ENCODE measurements at places on chromosomes 6 and 20.

GRCh38 chr20:25336561-25337422 is 53.8 kb downstream of the ABHD12 start:
- DNase-seq, result no peak

- no peak for DNase-seq
These were observed 4.2 kb downstream of the NOP56 start for GRCh38 chr20:2656471-2657117.

DNA sequence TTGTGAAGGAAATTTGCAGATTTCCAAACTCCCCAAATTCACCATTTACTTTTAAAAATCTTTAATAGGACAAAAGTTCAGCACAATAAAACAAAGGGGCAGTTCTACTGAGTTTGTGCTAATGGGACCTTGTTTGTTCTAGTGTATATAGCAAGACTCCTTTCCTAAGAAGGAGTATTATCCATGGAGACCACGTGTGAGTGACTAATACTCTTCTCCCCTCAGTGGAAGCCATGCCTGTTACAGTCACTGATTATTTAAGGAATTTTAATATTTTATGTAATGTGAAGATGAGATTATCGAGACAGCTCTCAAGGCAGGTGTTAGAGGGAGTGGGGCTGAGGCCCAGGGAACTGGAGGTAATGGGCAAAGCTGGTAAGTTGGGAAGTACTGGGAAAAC is 16.4 kb upstream of the QKI start:
- no peak for DNase-seq

- no peak for DNase-seq
These were observed 47.8 kb downstream of the JARID2 start for GRCh38 chr6:15293674-15294073.

GRCh38 chr6:39665861-39666260 is 59.3 kb downstream of the KIF6 start:
- DNase-seq, result no peak

DNA sequence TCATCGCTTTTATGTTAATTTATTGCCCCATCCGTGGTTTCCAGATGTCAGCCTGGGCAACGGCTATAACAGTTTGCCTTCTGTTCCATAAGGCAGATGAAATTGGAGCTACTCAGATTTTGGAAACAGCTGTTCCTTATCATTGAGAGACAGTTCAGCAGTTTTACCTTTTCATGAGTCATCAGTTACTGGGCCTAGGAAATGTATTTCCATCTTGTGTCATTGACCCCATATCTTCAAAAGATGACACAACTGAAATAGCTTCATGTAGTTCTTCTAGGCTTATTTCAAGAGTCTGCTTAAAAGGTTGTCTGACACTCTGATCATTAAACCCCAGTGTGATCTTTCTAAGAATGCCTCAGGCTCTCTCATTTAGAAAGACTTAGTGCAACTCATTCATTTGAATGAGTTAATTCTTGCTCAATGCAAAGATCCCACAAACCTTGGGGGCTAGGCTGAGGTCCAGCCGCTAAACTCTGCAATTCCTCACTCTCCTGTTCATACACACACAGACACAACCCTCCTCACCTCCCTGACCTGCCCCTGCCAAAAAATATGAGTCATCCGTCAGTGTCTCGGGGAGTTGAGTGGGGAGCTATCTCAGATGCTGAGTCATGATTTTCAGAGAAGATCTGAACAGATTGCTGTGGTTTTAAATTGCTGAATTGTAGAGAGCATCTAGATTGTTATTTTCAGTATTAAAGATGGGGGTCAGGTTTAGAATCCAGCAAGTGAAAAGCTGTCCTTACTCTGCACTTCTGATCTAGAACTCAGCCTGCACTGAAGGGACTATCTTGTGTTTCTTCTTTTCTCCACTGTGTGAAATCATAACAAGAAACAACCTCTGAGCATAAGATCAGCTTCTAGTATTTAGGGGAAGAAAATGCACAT is 61.8 kb downstream of the RPP40 start:
- DNase-seq, result no peak

DNA sequence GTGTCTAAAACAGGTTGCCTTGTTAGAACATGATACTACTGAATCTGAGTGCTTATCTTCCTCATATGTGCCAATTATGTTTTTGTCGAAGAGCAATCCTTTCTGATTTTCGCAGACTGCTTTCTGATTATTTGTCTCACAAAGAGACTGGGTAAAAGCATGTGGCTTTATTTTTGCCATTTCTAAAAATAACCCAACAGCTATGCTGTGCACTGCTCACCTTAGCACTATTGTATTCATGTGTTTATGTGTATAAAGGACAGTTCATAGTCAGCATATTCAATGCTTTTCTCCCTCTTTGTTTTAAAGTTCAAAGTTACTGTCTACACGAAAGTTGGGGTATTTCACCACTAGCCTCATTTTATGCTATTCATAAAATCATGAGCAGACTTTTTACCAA is 127.0 kb downstream of the SGK1 start:
- no peak for DNase-seq

DNA sequence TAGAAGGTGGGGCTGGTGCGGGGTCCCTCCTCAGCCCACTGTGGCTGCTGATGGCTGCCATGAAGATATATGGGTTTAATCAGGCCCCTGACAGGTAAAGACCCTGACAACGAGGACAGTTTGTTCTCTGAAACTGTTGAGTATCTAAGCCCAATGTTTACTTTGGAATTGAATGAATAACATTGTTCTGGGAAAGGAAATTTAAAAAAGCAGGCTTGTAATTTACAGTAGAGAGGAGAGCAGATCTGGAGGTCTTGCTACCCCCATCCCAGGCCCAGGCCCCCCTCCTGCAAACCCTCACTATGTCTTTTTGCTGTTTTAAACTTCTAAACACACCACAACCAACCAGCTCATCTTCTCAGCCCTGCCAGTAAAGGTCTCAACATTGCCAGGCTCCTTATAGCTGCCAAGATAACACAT is 171.3 kb downstream of the CDC5L start:
- DNase-seq, result no peak

GRCh38 chr6:64250126-64250525 is 614.5 kb downstream of the PHF3 start:
- DNase-seq, result no peak

GRCh38 chr20:31927627-31928159 is 24.2 kb downstream of the PDRG1 start:
- DNase-seq, result no peak

- DNase-seq, result no peak
These were observed 103.8 kb downstream of the RNASET2 start for GRCh38 chr6:166852451-166852975.

GRCh38 chr20:958936-959815 is 42.9 kb downstream of the RSPO4 start:
- DNase-seq, result no peak

DNA sequence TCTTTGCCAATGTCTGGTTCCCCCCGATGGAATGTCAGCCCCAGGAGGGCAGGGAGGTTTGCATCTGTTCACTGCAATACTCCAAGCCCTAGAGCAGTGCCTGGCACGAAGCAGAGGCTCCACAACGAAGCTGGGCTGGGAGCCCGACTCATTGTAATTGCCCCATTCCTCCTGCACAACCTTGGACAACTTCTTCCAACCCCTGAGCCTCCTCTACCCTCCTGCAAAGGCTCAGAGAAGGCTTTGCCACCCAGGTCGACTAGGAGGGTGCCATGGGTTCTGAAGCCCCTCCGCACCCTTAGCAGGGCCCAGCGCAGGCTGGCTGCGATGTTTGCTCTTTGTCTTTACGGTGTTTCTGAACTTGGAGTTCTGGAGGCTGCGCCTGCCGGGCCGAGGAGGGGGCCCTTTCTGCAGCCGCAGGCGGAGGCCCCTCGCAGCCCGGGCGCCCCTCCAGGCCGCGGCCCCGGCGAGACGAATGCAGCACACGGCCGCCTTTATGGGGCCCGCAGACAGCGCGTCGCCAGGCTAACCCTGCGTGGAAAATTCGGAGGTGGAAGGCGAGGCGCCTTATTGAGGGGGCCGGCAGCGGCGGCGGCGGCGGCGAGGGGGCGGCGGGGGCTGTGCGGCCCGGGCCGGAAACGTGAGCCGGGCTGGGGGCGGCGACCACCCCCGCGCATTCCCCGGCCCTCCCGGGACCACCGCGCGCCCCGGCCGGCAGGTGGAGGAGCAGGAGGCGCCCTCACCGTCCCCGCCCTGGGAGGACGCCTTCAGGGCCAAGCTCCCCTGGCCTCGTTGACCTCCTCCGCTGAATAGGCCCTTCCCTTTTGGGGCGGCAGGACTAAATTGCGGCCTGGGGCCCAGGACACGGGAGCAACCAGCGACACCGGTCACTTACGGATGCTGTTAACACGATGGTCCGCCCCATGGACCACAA is 27.0 kb downstream of the SNAI1 start:
- DNase-seq, result no peak
